ENCODE measurements at places on chromosomes 6 and 20.

GRCh38 chr6:50707652-50708300 is 5.5 kb upstream of the TFAP2D start:
- no peak for DNase-seq

- peak; percentile 8 for DNase-seq
These were observed 82.1 kb upstream of the COL21A1 start for GRCh38 chr6:56329271-56330050.

- no peak for DNase-seq
These were observed 145.4 kb downstream of the RPS12 start for GRCh38 chr6:132959639-132960326.

- DNase-seq: no peak
These were observed 162.5 kb downstream of the WDR27 start for GRCh38 chr6:169539176-169539897.

- no peak for DNase-seq
These were observed 53.2 kb downstream of the GINS1 start for GRCh38 chr20:25460566-25461280.

- DNase-seq: no peak
These were observed 733.6 kb upstream of the MAN1A1 start for GRCh38 chr6:120083186-120083585.

- no peak for DNase-seq
These were observed 67.8 kb upstream of the EDN3 start for GRCh38 chr20:59232618-59233017.

DNA sequence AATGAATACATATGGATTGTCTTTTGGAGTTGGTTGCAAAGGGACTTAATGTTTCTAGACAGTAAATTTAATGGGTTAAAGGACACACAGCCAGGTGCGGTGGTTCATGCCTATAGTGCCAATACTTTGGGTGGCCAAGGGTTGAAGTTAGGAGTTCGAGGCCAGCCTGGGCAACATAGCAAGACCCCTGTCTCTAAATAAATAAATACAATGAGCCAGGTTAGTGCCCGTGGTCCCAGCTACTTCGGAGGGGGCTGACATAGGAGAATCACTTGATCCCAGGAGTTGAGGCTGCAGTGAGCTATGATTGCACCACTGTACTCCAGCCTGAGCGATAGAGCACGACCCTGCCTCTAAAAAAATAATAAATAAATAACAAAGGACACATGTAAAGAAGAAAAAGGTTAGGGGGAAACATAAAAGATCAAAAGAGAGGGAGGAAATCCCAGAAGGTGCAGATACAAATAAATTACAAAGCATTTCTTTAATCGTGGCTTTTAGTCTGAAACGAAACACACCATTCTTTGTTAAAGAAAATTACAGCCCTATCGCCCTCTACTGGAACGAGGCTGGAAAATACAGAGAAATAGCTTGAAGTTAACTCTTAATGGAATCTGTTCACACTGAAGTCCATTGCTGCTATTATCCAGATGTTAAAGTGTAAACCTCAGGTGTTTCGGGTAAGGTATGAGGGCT is 42.6 kb upstream of the SCML4 start:
- DNase-seq: peak; percentile 59

- DNase-seq: no peak
These were observed 265.2 kb downstream of the CBLN4 start for GRCh38 chr20:55740076-55740475.

DNA sequence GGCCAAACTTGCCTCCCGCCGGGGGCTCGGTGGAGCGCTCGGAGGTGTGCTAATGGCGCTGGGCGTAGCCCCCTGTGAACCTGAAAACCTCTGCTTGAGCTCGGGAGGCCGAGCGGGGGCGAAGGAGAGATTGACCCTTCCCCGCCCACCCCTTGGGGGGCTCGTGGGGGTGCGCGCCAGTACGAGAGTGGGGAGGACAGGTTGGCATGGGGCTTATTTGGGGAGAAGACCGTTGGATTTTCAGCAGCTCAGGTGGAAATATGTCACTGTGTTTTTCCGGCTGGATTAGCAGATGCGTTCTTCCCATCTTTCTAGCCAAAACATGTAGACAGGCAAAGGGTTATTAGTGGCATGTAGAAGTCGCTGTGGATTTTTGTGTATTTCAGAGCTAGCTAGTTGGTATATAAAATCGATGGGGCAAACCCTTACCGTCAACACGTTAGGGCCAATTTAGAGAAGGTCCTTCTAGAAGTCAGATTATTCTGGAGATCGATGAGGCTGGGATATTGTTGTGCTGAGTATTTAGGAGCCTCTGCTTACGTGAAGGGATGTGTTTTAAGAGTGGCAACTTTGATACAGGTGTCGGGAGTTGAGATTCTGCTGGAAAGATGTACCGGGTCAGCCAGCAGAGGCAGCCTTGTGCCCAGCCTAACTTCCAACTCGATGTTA is 525 bp downstream of the NCOA7 start:
- peak; percentile 66 for DNase-seq

DNA sequence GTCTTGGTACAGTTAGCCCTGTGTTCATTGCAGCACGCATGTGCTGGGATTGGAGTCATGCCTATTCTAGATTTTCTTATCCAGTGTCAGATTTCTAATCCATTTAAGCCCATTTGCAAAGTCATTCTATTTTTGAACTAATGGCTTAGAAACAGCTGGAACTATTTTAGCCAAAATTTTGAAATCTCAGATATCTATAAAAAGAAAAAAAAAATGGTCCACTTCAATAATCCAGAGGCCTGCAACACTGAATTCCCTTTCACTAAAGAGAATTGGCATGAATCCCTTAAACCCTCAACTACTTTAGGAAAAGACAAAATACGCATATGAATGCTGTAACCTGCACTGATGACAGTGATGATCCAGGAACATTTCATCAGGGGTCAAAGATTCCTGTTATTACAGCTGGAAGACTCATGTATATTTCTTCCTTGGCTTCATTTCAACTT is 1.5 kb downstream of the COL21A1 start:
- no peak for DNase-seq

GRCh38 chr6:118134736-118135135 is 227.7 kb downstream of the SLC35F1 start:
- no peak for DNase-seq

DNA sequence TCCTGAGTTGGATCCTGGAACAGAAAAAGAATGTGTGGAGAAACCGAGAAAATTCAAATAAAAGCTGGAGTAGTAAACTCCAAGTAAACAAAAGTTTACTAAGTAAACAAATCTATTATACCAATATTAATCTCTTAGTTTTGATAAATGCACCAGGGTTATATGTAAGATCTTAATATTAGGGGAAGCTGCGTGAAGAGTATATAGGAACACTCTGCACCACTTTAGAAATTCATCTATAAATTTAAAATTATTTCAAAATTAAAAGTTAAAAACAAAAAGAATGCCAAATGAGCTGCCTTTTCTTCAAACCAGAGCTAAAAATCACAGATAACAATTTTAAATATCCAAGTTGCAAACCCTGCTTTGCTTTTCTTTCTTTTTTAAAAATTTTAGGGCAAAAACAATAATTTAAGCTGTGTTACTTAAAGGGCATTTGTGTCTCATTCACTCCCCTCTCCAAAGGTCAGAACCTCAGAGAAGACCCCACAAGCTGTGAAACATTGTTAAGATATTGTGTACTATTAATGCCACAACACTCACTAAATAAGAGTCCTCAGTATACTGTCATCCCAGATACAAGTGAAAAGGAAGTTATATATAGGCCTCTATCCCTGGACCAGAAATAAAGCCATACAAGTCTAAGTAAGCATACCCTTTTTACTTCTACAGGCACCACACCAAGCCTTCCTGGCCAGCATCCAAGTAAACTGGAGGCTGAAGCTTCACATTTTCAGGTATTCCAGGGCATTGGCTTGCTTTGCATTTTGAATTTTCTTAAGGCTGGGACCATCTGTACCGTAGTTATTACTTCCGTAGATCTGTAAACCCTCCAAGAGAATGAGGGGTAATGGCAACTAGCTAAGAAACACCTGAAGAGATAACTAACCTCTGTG is 7.0 kb downstream of the DNAAF9 start:
- DNase-seq: no peak

DNA sequence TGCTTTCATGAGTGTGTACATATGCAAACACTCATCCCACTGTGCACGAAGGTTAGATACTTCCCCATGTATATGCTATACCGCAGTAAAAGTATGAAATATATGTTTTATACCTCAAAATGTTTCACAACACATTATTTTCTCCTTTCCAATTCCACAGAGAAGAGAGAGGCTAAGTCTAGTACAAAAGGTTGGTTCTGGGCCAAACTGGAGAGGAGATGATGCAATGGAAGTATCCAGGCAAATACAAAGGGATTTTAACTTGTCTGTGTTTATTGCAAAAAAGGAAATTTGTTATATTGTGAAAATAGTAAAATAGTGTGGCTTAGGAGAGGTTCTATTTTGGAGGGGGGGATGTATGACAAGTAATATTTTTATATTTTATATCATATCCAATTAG is 112.6 kb downstream of the PLCB1 start:
- DNase-seq: no peak

DNA sequence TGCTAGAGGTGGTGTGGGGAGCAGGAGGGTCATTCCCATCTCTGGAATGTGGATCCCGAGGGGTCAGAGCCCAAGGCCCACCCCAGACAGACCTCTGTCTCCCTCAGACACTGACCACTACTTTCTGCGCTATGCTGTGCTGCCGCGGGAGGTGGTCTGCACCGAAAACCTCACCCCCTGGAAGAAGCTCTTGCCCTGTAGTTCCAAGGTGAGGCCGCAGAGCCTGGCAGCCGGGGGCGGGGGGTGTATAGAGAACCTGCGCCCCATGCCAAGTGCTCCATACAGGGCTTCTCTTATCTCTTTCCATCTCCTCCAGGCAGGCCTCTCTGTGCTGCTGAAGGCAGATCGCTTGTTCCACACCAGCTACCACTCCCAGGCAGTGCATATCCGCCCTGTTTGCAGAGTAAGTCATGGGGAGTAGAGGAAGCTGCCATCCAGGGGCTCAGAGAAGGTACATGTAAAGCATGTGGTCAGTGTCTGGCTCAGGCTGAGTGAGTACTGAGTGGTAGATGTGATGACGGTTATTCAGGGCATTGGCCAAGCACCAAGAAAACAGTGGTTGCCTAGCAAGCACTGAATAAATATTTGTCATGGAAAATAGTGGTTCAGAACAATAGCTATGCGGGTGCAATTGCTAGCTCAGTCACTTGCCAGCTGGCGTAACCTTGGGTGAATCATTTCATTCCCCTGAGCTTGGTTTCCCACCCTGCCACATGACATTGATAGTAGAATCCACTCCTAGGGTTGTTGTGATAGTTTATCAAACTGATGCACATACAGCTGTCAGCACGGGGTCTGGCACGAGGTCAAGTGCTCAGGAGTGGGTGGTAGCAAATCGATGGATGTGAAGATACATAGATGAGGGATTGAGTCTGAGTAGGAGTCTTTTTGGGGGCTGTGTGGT is 3.5 kb downstream of the PIGT start:
- DNase-seq: peak; percentile 87

DNA sequence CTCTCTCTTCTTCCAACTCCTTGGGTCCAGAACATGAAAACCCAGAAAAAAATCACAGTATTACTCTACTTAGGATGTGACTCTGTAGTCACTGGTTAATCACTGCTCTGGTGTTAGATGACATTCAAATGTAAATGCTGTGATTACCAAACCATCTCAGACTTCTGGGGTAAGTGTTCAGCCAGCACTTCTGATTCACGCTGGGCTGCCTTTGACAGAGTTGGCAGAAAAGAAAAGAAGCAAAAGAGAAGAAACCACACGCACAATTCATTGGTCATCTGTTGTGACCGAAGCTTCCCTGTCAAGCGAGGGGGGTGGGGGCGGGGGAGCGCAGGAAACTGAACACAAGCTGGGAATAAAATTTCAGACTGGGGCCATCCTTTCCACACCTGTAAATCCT is 82.7 kb downstream of the PSMG4 start:
- DNase-seq: peak; percentile 56

GRCh38 chr20:10741060-10741459 is 67.3 kb upstream of the JAG1 start:
- DNase-seq: no peak

GRCh38 chr6:159467473-159468041 is 225.5 kb downstream of the SOD2 start:
- DNase-seq: no peak

DNA sequence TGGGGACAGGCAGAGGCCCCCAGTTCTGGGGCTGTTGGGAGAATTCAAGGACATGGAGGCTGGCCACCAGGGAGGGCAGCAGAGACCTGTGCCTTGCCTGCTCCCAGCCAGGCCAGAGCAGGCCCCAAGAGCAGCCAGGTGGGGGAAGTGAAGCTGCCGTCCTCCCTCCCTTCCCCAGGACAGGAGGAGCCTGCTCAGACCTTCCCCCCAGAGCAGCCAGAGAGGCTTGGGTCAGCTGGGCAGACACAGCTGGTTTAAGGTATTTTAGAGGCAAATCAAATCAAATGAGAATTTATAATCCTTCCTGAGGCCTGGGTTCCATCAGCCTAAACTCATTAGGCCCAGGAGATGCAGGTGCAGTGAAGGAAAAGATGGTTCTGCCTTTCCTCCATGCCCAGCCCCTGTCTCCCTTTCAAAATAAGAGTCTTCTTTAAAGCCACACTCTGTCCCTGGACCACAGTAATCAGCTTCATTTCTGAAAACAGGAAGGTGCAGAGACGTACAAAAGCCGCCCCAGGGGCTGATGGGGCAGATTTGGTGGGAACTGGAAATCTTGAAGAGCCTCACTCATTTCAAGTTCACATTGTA is 21.7 kb downstream of the BMP7 start:
- DNase-seq: no peak

GRCh38 chr20:62898970-62899632 is 27.2 kb downstream of the DIDO1 start:
- no peak for DNase-seq

DNA sequence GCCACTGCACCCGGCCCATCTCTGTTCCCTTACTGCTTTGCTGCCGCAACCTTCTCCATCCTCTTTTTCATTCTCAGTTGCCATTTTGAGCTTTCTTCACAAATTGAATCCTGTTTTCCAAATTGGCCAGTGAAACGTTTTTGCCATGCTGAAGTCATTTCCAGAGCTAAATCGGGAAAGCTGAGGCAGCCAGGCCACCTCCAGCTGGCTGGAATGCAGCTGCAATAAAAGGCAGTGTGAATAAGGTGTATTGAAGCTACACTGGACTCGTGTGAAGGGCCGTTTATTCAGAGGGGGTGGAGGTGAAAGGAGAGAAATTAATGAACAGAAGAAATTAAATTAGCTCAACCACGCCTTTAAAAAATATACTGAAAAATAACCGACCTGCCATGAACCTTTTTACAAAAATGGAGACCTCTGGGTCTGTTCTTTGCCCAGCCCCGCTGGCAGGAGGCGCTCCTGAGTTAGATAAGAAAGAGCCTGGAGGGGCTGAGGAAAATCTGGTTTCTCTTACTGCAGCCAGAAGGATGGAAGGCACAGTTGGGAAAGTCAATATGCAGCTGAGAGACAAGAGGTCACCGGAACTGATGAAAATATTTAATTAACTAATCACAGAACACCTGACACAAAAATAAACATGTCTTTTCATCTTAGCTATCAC is 283.9 kb downstream of the FOXC1 start:
- no peak for DNase-seq

DNA sequence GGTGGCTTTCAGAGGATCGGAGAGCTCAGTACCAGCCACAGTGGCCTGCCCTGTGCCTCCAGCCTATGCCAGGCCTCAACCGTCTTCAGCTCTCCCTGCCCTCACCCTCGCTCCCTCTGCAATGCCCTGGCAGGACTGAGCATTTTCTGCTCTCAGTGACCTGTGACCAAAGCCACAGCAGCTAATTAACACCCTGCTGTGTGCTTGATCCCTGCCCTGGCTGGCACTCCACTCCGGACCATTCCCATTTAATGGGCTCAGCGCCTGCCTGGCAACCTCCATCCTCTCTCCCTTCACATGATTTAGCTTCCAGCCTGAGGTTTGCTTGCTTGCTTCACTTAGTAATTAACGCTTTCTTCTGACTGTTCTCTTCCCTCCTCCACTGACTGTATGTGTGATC is 287.5 kb downstream of the LRFN2 start:
- DNase-seq: no peak
